ENCODE measurements at places on chromosomes 7 and 10.
A peak's percentile ranks its signal among the peaks of the same experiment; 100 is the strongest.

DNA sequence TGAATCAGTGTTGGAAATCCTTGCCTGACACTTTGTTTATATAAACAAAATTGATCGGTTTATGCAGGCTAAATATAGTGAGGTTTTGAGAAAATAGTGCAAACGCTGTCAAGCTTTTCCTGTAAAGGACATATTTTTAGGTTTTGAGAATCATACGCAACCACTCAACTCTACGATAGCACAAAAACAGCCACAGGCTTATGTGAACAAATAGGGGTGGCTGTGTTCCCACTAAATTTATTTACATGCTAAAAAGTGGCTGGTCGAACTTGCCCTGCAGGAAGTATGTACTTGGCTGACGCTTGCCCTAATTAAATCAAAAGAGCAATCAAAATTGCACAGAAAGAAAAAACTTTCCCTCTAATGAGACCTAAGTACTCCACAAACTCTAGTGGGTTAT lies 234.7 kb upstream of the CACNA2D1 start:
- DNase-seq: no peak

DNA sequence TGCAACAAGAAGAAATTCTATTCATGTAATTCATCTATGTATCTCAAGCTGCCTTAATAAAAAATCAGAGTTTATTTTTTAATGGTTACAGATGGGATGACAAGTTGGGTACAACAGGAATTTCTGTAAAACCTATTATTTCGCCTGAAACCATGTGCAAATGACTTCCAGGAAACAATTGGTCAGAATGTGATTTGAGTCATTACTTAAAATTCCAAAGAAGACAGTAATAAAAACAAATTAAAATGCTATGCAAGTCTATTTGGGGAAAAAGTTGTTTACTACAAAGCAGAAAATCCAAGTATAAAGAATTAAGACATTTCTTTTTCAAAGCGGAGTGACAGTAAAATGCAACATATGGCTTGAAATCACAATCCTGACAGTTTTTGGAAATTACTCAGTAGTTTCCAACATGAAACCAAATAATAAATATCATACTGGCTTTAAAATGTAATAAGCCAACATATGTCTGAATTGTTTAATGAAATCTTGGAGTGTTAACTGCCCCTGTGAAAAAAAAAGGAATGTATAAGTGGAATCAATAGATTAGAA lies 41.5 kb upstream of the SEMA3C start:
- DNase-seq: no peak

GRCh38 chr7:30453921-30454320 lies 24.7 kb downstream of the NOD1 start:
- no peak for DNase-seq

DNA sequence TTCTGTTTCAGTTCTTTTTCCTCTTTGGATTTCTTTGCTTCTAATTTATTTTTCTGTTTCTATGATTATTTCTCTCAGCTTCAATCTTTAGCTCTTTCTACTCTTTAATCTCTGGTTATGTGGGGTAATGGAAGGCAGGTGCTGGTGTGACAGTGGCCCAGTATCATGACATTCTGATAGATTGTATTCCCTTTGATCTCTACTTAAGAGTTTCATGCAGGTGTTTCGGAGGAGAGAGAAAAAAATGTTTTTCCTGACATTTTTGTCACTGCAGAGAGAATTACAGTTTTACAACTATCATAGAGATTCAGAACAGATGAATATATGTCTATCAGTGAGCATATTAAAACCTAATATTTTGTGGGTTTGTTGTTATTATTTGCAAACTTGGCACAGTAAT lies 524.9 kb downstream of the CNTNAP2 start:
- DNase-seq: no peak

DNA sequence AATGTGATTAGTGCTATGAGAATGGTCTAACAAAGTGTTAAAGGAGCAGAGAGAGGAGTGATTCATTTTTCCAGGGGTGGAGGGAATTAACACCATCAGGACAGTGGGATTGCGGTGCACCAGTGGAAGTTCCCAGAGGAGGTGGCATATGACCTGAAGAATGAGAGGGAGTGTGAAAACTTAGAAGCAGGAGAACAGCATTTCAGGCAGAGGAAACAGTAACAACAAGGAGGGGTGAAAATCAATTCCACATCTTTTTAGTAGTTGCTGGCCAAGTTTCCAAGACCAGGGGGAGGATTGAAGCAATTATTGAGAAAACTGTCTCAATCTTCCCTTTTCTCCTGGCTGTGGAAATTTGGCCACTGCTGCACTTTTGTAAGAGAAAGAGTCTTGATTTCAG lies 23.7 kb upstream of the CCDC172 start:
- DNase-seq: no peak

- no peak for DNase-seq
Observed at GRCh38 chr7:27171637-27172314, 2.3 kb downstream of the HOXA10 start.

DNA sequence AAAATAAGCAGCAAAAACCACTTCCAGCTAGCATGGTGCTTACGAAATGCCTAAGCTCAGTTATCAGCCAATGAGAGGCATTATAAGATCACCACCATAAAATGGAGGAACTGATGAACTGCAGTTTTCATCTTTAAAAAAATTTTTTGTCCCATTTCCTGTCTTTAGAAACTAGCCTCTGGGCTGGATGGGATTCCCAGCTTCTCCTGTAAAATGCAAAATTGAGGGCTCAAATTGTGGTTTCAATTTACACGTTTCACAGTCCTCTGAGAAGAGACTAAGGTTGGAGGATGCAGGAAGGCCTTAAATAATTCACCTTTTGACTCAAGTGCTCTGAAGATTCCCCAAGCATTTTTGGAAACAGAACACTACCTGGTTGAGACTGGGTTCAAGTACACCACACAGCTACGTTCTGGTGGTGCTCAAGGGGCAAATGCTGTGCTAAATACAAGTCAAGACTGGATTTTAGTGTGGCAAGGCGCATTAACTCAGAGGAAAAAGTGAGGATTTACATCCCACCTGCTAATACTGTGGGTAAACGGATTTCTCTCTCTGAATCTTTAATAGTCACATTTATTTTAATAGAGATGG lies 951 bp downstream of the ZNF25 start:
- peak; percentile 3 for DNase-seq

DNA sequence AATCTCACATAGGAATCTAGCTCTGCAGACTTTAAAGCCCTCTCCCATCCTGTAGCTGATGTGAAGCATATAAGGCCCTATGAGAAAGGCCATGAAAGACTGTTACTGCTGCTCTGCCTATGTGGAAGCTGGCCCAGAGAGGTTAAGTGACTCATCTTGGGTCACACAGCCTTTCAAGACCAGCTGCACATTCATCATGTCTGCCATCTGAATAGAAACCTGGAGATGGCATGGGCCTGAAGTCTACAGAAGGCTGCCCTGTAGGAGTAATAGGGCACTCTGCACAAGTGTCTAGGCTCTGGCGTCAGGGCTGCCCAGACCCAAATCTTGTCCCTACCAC lies 59.4 kb upstream of the COL13A1 start:
- DNase-seq: no peak

DNA sequence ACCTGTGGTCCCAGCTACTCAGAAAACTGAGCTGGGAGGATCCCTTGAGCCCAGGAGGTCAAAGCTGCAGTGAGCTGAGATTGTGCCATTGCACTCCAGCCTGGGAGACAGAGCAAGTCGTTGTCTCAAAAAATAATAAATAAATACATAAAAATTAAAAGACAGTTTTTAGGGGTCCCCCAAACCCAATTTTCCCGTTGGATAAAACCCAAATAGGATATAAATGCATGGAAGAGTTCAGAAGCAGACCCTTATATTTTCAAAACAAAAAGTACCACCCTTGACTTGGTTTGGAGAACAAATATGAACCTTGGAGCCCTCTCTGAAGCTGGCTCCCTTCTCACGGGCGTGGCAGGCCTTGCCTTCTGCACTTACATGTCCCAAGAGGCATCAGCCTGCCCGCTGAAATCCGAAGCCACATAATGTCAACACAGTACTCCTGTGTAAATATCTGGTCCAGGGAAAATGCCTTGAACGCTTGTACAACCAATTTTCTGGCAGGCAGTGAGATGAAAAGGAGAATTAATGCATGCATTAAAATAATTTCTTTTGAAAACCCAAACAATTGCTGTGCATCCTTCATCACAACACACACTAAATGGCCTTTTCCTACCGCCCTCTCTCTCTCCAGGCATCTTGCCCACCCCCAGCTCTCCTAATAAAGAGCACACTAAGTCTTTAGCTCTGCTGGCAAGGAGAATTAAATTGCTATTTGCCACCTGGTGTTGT lies 46.4 kb upstream of the PARD3 start:
- DNase-seq: no peak

Data from Daoy (cell line).